ENCODE measurements at places on chromosomes 5 and 9.

DNA sequence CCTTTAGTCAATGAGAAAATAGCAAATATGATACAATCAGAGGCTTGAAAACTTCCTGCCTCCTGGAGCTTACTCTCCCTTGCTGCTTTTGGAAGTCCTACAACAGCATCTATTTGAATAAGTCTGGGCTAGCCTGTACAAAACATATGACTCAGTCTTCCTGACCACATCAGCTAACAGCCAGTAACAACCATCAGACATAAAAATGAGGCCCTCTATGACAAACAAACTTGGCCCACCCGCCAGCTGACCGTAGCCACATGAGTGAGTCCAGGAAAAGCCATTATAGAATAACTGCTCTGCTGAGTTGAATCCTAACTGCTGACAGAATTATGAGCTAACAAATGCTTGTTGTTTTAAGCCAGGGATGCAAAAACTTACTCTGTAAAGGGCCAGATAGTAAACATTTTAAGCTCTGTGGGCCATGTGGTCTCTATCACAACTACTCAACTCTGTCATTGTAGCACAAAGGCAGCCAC lies 347.6 kb downstream of the PTPRD start:
- DNase-seq = no peak

DNA sequence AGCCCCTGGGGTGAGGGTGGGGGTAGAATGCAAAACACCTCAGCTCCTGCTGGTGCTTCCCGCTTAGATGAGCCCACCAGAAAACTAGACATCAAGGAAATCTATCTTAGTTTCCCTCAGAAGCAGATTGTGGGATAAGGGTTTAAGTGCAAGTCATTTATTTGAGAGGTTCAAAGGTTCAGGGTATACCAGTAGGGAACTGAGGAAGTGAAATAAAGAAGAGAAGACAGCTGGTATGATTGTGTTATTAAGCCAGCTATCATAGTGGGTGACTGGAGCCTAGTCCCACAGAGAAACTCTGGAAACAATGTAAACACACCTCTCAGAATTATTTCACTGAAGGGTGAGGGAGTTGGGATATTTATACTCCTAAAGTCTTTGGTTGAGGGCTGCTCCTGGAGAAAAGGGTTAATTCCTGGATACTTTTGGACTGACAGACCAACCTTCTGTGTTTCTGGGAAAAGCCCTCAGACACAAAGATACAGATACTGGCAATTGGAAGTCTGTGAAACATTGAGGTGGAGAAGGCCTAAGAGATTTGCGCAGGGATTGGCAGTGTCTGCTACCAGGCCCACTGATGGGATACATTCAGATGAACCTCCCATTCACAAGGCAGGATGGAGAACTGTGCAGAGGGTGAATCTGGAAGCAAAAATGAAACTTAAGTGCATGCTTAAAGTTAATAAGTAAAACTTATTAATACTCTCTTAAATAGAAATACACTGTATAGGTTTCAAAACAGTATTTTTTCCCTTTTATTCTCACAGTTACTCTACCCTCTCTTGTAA lies 6.4 kb upstream of the DCTN4 start:
- DNase-seq = no peak

GRCh38 chr9:6218099-6218502 lies 2.5 kb downstream of the IL33 start:
- DNase-seq = no peak

DNA sequence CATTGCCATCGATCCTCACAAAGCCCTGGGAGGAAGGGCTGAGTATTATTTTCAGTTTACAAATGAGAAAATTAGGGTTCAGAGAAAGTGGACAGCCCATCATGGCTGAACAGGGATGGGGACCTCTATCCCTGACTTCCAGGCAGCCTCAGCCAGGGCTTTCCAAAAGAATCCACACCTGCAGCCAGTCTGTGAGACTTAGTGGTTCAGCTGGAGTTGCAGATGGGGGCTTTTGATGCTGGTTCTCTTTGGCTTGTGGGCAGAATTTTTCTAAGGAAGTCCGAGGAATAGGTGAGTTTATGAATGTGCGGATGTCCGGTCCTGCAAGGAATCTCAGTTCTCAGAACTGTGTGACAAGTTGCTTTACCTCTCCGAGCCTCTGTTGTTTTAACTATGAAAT lies 138.1 kb downstream of the RGS3 start:
- no peak for DNase-seq

DNA sequence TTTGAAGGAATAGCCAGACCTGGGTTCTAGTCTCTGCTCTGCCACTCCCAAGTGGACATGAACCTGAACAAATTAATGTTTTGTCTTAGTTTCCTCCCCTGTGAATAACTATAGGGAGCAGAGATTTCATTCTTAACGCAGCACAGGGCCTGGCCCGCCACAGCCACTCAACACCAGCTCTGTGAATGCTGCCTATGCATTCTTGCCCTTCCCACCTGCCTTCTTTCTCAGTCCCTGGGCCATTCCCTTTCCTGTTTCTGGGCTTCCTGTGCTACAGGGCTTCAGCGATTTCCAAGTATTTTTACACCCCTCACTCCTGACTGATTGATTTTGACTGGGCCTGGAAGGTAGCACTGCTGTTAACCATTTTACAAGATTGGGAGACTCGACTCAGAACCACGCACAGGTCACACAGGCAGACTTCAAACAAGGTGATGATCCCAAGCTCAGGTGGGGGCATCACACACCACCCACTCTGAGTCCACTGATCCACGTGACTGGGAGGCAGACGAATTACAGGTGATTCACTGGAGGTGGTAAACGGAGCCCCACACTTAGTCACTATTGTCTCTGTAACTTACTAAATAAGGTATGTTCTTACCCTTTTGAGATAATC lies 21.4 kb downstream of the PTPN3 start:
- peak; percentile 20 for DNase-seq

DNA sequence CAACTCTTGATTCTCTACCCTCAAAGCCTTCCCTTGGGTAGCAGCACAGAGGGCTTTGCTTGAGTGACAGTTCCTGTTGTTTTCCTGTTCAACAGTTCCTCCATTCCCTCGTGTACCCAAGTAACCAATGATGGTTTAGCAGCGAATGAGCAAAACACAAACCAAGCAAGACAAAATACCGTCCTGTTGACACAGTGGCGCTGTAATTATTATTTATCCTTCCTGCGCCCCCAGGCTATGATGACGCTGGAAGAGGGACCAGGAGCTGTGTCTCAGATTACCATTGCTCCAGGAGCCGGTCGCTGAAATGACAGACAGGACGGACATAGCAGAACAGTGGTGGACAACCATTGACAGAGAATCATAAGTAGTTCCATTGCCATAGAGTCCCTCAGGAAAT lies 154.8 kb downstream of the GADD45G start:
- no peak for DNase-seq

- DNase-seq = no peak
Measured at GRCh38 chr5:55575815-55576583, 41.2 kb upstream of the PLPP1 start.

DNA sequence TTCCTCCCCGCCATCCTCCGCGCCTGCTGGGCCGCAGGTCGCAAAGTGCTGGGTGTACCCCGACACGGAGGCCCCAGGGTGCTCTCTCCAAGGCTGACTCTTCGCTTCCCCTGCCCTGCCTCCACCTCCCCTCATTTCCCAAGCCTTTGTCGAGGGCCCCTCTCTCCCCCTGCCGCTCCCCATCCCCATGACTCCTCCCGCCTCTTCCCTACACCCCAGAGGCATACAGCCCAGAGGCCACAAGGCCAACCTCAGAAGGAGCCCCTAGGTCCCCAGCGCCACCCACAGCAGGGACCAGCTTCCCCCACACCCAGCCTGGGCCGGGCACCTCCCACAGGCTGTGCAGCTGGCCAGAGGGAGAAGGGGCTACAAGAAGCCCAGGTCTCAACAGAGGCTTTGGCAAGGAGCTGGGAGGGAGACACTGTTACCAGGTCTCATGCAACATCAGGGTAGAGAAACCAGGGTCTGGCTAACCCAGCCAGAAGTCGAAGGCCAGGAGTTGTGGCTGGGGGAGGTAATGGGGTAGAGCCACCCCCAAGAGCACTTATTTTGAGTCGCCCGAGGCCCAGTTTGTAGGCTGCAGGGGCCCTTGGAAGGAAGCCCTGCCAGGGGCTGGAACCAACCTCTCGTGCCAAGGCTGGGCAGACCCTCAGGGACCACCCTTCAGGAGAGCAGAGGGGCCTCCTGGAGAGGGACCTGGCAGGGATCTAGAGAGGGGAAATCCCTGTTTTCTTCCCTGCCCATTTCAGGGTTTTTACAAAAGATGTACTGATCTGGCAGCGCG lies 24.5 kb upstream of the SARDH start:
- DNase-seq = peak; percentile 2

DNA sequence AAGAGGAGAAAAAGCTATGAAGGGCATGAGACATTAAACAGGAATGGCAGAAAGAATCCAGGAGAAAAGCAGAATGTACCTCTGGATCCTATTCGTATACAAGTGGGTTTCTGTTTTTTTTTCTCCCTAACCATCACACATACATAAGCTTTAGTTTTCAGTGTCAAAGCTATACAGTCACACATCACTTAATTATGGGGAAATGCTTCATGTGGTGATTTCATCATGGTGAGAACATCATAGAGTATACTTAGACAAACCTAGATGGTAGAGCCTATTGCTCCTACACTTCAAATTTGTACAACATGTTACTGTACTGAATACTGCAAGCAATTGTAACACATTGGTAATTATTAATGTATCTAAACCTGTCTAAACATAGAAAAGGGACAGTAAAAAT lies 290.6 kb downstream of the AOPEP start:
- DNase-seq = no peak

DNA sequence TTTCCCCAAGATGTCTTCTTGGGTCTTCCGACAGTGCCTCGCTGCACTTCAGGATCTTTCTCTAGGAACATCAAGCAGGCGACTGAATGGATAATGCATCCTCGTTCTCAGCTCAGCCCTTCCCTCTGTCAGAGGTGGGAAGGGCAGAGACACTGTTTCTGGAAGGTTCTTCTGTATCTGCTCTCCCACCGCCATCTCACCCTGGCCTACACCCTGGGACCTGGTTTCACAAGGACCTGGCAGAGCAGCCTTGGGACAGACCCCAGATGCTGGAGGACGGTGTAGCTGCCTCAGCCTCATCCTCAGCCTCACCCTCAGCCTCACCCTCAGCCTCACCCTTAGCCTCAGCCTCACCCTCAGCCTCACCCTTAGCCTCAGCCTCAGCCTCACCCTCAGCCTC lies 18.5 kb downstream of the MRPL36 start:
- DNase-seq = no peak

DNA sequence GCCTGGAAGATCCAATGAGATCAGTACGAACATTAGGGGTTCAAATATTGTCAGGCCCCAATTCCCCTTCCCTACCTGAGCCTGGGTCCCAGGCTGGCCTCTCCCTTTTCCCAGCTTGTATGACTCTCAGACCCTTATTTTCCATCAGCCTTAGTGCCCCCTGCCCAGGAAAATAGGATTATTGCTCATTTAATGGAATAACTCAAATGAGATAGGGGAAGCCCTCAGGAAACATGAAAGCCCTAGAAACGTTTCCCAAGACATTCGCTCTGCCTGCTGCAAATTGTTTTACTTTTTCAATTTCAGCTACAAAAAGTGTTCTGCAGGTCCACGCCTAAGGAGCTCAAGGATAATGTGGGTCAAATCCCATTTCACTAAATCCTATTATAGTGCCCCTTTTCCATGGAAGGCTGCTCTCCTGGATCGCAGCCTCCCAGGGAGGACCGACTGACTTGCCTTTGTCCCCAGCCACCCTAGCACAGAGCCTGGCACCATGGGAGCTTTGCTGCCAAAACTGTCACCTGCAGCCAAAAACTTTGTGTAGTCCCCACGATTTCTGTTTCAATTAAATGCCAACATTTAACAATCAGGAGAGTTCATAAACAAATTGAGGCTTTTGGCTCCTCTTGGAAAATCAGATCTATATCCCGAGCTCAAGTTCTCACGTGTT lies 46.9 kb downstream of the THOC3 start:
- DNase-seq = no peak

All from gastrocnemius medialis (tissue), 4 donors.